ENCODE measurements at places on chromosomes 2 and 18.

GRCh38 chr2:220165401-220165800, 538.0 kb downstream of the SLC4A3 start:
- peaks cover 4% of the 10 kb centered on the region for H3K27me3 ChIP-seq
- H3K4me3 ChIP-seq: no peak overlapping the region

DNA sequence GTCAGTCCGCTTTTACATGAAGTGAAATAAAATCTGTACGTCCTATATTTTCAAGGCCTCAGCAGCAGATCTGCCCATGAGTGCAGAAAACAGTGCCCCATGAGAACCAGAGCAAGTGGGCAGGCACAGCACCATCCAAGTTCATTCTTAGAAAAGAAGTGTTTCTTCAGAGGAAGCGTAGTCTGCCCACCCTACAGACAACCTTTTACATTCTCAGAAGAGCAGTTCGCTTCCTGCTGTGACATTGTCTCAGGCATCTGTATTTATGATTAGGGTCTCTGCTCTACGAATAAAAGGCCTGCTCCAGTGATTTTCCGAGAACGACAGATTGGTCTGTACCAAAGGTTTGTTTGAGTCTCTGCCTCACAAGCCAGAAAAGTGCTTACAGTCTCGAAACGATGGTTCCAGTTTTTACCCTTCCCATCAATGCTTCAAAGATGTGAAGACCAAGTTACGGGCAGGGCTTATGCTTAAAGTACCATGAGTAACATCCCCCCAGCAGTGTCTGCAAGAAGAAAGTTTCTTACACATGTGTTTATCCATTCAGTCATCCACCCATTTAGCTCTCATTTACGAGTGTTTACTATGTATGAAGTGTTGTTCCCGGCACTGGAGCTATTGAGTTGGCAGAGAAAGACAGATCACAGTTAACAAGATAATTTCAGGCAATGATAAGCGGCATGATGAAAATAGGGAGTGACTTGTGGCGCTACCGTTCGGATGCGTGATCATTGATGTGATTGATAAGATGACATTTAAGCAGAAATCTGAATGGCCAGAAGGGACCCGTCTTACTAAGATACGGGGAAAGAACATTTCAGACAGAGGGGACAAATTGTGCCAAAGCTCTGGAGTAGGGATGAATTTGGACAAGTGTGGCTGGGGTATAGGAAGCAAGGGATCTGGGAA, 31.4 kb upstream of the CTLA4 start:
- no peak for DNase-seq
- H3K36me3 ChIP-seq: no peaks in the 10 kb centered on the region
- H3K4me3 ChIP-seq: no peak overlapping the region
- peaks cover 5% of the 10 kb centered on the region for H3K4me1 ChIP-seq

DNA sequence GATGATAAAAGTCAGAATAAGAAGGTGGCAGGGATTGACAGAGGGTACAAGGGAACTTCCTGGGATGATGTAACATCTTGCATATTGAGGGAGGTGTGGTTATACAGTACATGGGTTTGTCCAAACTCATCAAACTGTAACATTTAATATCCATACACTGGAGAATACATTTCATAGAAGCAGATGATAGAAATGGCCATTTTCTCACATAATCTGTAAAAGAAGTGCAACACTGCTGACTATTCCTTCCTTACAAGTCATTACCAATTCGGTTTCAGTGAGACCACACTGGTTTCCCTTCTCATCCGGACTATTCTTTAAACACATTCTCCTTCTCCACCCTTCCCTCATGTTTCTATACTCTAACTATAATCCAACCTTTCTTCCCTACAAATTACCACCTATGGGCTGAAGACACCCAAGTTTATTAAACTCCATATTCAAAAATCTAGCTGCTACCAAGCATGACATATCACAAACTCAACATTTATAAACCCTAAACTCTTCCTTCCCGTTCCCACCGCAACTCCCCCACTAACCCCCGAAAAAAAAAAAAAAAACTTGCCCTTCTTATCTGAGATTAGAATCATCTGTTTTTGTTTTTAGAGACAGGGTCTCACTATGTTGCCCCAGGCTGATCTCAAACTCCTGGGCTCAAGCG, 1.6 kb downstream of the COX7A2L start:
- H3K27ac ChIP-seq: peak overlapping the region; percentile 86
- peaks cover 3% of the 10 kb centered on the region for H3K36me3 ChIP-seq
- H3K4me3 ChIP-seq: peak overlapping the region; percentile 94
- no peak for DNase-seq

DNA sequence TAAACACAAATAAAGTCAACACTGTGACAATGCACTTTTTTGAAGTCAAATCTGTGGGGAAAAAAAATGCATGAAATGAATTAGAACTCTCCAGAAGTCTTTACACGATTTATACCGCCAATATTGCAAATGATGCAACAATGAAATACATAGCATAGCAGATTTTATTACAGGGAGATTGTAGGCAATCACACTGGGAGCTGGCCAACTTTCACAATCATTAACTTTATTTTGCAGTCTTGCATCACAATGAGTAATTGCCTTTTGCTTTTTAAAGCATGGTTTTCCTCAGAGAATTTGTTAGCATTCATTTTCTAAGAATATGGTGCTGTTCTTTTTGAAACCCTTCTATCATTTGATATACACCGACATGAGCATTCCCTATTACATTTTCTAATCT, 366.4 kb upstream of the FSIP2 start:
- H3K4me3 ChIP-seq: no peak overlapping the region
- no peak overlapping the region for H3K27ac ChIP-seq
- H3K27me3 ChIP-seq: no peaks in the 10 kb centered on the region
- no peak for DNase-seq

- DNase-seq: no peak
- H3K27me3 ChIP-seq: no peaks in the 10 kb centered on the region
- H3K4me1 ChIP-seq: no peaks in the 10 kb centered on the region
- H3K4me3 ChIP-seq: no peak overlapping the region
Observed at GRCh38 chr18:65547046-65547445, 203.8 kb upstream of the CDH7 start.

DNA sequence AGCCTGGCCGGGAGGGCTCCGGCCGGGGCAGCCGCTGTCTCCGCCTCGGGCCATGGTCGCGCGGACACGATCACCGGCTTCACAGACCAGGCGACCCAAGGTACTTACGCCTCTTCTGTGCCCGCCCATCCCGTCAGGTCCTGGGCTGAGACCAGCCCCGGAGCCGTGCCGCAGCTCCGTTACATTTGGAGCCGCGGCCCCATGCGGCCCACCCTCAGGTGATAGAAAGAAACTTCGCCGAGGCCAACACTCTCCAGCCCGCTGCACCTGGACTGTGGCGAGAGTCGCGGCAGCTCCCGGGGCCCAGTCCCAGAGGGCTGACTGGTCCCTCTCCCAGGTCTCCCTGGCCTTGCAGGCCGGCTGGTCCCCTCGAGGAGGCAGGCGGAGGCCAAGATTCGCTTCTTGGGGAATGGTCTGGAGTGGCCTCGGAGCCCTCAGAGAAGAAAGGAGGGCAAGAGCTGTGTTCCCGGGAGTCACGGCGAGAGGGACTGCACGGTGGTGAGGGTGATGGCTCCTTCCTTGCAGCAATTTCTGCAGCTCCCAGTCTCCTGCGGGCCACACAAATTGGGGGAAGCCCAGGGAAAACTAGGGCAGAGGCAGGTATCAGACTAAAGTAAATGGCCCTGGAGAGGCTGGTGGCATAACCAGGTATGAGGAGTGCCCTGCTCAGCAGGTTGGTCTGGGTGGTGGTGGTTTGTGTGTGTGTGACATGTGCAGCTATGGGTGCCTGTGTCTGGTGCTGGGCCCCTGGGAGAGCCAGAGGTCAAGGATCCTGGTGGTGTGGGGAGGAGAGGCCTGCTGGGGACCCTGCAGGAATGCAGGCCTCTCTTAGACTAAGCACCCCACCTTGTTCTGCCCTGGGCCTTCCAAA, 822 bp downstream of the GDF7 start:
- H3K4me3 ChIP-seq: peak overlapping the region; percentile 89
- H3K27ac ChIP-seq: no peak overlapping the region
- H3K4me1 ChIP-seq: peaks cover 30% of the 10 kb centered on the region
- peak; percentile 34 for DNase-seq
- peaks cover 4% of the 10 kb centered on the region for H3K36me3 ChIP-seq

DNA sequence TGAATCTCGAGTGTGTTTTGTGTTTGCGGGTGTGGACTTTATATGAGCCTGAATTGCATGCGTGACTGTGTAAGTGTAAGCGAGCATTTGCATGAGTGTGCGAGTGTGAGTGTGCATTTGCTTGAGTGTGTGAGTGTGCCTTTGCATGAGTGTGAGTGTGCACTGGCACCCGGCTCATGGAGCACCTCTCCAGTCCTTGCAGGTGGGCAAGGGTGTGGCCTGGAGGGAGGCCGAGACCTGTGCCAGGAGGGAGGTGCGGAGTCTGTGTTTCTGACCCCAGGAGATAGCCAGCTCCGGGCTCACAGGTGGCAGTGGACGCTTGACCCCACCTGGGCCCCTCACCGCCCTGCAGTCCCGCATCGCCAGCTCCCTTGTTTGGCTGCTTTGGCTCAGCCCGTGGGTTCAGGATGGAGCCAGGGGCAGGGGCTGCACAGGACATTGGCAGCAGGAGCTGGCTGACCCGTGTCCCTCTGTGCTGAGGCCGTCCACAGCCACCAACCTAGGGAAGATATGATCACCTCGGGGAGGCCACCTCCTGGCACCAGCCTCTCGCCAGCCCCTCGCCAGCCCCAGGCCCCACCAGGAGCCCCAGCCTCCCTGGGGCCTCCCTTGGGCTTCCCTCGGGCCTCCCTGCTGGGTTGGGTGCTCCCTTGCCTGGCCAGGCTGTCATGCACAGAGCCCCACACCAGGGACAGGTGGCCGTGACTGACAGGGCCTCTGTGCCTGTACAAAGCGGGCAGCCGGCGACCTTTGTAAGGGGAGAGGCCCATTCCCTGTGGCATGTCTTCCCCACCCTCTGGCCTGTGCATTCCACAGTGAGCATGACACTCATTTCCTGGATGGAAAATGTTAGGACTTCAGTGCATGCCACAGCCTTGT, 81.6 kb downstream of the PTGR3 start:
- peaks cover 7% of the 10 kb centered on the region for H3K27me3 ChIP-seq
- no peaks in the 10 kb centered on the region for H3K4me1 ChIP-seq
- no peak for DNase-seq
- H3K27ac ChIP-seq: peak overlapping the region; percentile 31
- peaks cover 5% of the 10 kb centered on the region for H3K36me3 ChIP-seq
